ENCODE measurements at places on chromosomes 4 and X. TPM values are rescaled to one million over a fixed set of nuclear protein-coding genes. Genes with fewer than 3 reads are reported as not detected.

ANOS1 gene
- 7.4 TPM for total RNA-seq

SLC4A4 gene
- 63.1 TPM for total RNA-seq

IDH3G gene
- total RNA-seq: 70.3 TPM

ART3 gene
- 13.8 TPM for total RNA-seq
